Hypothalamus (tissue), 51 donors: ENCODE measurements at places on chromosomes 1 and 21.

DNA sequence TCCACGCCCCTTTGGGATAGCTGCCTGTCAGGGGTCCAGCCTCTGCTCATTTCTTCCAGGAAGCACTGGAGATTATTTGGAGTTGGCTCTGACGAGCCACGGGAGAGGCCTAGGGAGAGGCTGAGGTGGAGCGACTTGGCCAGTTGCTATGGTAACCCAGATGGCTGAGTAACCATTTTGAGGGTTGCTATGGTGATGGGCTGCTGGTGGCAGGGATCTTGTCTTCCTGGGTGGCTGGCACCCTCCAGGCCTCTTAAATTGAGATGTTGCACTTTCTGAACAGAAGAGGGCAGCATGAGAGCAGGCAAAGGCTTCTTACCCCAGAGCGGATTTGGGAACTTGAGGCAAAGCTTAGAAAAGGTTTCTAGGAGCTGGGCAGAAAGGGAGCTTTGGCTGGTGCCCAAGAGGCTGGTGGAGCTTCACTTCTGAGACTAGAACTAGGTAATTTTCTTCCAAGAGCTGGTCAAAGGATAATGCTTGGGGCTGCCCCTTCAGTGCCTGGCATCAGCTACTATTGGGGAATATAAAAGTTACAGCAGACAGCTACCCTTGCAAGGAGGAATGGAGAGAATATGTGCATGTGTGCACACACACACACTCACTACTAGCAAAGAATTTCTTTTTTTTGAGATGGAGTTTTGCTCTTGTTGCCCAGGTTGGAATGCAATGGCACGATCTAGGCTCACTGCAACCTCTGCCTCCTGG lies 72.5 kb downstream of the NDUFS5 start:
- DNase-seq = no peak

DNA sequence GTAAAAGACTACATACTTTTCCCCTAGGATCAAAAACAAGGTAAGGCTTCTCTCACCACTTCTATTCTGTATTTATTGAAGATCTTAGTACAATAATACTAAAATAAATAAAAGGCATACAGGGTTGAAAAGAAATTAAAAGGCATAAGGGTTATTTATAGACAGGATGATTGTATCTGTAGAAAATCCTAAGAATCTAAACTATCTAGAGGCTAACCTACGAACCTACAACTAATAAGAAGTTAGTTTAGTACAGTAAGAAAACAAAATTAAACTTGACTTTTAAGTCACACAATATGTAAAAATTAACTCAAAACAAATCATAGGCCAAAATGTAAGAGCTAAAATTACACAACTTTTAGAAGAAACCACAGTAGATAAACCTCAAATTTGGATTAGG lies 50.4 kb upstream of the ADAM30 start:
- no peak for DNase-seq

- DNase-seq = no peak
Measured at GRCh38 chr1:37901191-37901892, 42.0 kb upstream of the MTF1 start.

- DNase-seq = no peak
Measured at GRCh38 chr1:5567839-5568238, 424.4 kb downstream of the NPHP4 start.

DNA sequence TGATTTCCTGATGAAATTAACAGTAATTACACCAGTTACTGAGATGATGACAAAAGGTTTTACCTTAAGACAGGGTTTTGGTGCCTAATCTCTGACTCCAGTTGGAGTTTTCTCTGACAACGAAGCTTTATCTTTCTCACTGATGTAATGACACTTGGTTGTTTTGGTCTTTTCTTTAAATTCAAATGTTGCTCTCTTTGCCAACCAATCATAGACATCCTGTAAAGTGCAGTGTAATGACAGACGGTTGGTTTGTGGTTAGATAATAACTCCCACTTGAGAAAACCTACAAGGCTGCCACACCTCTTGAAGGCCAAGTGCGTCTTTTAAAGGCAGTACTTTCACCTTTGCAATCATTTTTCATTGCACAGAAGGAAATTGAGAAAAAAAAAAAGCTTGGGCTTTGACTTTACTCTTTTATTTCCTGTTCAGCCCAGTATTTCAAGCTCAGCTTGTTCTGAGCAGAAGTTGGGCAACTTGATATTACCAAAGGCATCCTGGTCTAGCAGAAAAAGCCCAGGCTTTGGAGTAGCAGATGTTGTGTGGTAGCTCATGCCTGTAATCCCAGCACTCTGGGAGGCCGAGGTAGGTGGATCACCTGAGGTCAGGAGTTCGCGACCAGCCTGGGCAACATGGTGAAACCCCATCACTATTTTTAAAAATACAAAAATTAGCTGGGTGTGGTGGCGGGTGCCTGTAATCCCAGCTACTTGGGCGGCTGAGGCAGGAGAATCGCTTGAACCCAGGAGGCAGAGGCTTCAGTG lies 14.9 kb downstream of the PDIK1L start:
- no peak for DNase-seq

DNA sequence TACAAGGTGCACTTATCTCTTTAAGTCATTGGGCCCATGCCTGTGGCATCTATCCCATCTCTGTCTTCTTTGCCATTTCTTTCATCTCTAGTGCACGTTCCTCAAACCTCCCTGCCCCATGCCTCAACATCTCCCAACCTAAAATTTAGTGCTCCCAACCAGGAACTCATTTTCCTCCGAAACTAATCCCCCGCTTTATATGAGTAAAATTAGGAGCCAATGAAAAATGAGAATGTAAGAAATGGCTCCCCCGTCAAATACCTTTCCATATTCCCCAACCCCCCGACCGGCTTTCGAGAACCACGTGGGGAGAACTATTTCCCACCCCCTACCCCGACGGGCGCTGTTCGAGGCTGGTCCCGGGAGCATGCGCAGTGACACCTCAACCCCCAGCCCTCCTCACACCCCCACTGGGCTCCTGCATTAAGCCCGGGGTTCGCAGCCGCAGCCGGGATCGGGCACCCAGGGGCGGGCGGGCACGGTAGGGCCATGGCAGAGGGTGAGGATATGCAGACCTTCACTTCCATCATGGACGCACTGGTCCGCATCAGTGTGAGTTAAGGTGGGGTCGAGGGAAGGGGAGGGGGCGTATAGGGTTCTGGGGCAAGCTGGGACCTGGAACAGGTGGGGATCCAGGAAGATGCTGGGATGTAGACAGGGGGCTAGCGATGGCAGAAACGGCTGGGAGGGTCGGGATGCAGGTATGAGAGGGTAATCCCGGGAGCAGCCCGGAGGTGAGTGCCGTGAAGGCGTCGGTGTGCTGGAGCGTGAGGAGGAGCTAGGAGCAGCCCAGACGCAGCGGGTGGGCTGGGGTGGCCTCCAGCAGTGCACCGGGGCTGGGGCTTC lies at the start of gene TRIM46:
TSS of gene TRIM46 (plus strand) at position 372 of the 846 bp plus-strand sequence. CDS start at position 490, 118 bp downstream.
- peak; percentile 49 for DNase-seq

DNA sequence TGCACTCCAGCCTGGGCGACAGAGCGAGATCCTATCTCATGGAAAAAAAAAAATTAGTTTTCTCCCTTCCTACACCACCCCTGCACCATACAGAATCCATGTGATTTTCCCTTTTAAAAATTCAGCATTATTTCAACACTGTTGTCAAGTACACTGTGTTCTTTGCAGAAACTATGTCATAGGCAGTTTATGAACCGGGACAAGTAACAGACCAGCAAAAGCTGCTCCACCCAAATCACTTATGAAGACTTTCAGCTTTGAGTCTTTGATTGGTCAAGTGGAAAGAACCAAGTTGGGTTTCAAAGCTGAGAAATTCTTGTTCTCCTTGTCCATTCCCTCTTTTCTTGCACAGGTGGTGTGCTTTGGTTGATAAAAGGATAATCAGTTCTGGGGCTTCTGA lies 173.0 kb downstream of the CDC7 start:
- DNase-seq = no peak

DNA sequence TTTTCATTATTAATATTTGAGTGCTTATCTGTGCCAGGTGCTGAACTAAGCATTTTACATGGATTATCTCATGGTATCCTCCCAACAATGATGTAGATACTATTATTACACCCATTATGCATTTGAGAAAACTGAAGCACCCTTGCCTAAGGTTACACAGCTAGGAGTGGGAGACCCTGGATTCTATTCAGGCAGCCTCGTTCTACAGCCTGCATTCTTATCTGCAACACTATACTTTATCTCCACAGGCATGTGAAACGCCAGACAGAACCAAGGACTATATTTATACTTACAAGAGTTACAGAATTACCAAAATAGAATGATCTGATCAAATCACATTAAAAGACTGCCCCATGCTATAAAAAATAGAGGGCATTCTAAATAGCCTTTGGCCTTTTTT lies 22.4 kb downstream of the LPAR3 start:
- no peak for DNase-seq

DNA sequence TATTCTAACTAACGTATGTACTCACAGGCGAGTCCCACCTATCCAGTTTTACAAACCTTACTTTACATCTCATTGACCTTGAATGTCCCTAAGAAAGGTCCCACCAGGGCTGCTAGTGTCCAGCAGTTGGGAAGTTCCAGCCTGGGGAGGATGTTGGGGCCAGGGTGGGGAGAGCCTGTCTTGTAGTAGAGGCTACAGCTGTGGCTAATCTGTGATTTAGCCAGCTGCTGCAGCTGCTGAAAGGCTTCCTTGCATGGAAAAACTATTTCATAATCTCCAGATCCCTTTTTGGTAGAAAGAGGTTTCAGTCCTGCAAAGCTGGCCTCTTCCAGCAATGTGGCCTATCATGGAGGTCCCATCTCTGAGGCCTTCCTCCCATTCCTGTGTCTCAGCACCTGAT lies 23.1 kb downstream of the TNN start:
- DNase-seq = no peak

GRCh38 chr1:51002516-51002915 lies 32.5 kb downstream of the CDKN2C start:
- DNase-seq = no peak
